ENCODE measurements at places on chromosomes 4 and X.

- no peak for DNase-seq
Observed at GRCh38 chr4:127528302-127528701, 104.5 kb upstream of the INTU start.

DNA sequence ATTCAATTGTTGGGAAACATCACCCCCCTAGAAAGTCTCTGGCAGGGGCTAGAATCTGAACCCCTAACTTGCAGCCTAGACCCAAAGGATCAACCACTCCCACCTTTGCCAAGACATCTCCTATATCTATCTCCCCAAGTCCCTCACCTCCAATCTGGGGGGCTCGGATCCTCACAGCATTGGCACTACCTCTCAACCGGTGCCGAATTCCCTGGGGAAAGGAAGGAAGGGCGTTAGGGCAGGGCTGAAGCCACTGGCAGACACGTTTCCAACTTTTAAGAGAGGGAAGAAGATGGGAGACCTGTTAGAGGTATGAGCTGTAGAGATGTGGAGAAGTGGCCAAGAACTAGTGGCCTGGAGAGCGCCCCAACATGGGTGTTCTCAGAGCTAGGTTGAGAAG lies 2.7 kb downstream of the TIMM17B start:
- no peak for DNase-seq

GRCh38 chr4:82801910-82802521 lies 3.4 kb upstream of the SCD5 start:
- DNase-seq = no peak

GRCh38 chr4:91427171-91427570 lies 876.6 kb upstream of the GRID2 start:
- DNase-seq = no peak

DNA sequence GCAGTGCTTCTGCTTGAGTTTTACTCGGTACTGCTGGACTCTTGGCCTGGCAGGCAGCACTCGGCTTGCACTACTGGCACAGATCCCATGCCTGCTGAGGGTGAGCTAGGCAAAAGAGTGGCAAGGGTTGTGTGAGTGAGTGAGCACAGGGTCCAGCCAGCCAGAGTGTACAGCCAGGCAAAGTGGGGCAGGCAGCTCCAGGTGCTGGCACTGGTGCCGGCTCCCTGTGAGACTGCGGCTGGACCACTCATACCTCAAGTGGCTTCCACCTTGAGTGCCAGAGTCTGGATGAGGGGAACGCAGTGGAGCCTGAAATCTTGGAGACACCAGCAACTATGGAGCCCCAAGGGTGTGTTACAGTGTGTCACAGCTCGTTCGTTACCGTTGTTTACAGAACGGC lies 1451.9 kb upstream of the AGA start:
- DNase-seq = no peak

DNA sequence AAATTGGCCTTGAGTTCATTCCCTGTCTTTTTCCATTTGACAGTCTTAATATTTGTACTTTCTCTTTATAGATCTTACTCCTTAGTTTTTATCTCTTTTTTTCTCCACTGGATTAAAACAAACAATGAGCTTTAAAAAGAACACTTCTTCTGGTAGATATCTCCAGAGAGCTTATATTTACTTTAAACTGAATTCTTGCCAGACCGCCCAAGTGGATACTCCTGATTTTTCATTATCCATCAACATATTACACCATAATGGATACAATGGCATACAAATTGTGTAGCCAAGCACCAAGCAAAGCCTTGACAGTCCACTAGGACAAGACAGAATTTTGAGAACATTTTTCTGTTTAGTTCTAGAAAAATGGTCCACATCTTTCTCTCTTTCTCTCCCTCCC lies 18.9 kb downstream of the TMSB4X start:
- no peak for DNase-seq

GRCh38 chrX:37796805-37797204 lies 16.9 kb downstream of the CYBB start:
- DNase-seq = no peak

GRCh38 chr4:113962719-113963265 lies 16.7 kb downstream of the ARSJ start:
- no peak for DNase-seq

GRCh38 chr4:3406021-3406420 lies 35.7 kb upstream of the HGFAC start:
- no peak for DNase-seq

- DNase-seq = no peak
Observed at GRCh38 chr4:15868826-15869413, 69.6 kb downstream of the FGFBP1 start.

GRCh38 chrX:65686236-65686635 lies 18.8 kb downstream of the MSN start:
- DNase-seq = no peak

DNA sequence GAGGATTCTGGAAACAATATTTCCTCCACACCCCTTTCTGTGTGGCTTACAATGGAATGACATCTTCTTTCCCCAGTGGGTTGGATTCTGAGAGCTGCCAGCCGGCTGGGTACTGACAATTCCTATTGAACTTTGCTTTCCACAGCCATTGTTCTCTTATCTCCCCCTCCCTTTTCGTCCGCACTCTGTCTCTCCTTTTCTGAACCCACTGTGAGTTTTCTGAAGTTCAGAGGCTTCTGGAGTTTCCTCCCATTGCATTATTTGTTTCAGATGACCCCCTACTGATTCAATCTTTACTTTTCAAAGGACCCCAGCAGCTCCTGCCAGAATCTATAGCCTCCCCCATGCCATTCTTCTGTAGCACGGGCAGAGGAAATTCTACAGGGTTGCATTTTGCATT lies 10.4 kb downstream of the SMPX start:
- no peak for DNase-seq

DNA sequence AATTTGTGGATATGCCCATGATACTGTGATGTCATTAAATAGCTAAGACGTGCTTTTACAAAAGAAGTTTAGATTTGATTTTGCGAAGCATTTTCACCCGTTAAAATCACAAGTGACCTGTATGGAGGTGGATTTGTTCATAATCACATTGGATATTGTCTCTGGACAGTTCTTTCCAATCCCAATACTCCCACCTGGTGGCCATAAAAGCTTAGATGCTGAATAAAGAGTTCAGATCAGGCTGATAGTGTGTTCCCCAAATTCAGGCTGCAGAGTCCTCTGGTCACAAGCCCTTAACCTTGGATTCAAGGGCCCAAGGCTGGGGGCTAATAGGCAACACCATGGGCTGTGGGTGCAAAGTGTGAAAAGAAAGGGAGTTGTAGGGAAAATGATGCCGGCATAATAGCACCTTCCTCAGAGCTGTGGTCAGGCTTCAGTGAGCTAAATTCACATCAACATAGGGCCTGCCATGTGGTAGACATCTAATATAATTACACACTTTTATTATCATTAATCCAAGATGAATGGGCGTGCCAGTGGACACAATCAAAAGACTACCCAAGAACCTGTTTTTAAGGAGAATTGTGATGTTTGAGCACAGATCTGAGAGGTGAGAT lies 28.1 kb downstream of the SMIM43 start:
- no peak for DNase-seq
